Astrocyte of the spinal cord (primary cell): ENCODE measurements at places on chromosomes 4 and X.

DNA sequence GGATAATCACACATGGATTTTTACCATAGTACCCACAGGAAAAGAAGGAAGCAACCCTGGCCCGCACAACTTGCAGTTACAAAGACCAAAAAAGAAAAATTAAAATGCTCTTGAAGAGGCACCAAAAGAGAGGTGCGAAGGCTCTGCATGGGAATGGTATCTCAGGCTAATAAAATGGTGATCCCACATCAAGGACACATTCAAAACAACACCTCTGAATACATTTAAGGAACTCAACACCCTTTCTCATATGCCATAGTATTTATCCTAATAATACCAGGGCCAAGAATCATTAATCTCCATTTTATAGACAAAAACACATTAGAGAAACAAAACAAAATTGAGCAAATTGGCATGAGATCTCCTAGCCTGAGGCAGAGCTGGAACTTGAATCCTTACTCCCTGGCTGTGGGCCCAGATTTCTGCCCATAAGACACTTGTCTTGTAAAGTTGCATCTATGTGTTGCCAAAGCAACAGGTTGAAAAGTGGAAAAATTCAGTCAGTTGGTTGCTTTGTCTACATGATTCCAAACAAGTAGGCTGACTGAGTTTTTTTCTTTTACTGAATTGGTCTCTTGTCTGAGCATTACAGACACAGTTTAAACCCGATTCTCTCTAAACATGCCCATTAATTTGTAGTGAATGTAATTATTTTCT lies 33.5 kb downstream of the GUCY2F start:
- no peak for DNase-seq

- no peak for DNase-seq
Observed at GRCh38 chrX:129840344-129840743, 3.3 kb downstream of the ZDHHC9 start.

DNA sequence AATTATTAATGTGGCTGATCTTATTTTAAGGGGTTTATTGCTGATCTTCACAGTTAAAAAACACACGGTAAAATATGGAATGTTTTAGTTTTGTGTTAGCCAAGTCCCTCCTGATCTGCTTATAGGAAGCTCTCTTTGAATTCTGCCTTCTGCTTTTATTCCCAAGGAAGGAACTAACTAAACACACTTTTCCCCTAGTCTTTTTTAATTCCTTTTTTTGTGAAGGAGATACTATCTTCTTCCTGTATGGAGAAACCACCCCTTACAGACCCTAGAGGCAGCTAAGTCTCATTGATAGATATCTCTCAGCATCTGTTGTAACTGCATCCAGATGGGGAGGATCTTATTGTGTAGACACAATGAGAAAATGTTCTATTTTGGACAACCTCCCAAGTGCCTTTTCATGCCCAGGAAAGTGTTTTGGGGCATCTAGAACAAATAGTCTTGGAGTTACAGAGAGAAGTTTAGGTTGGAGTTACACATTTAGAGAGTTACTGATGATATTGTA lies 64.4 kb downstream of the AFF1 start:
- DNase-seq: no peak

- DNase-seq: no peak
Observed at GRCh38 chrX:68677998-68678397, 30.5 kb downstream of the STARD8 start.

GRCh38 chrX:20056704-20057103 lies 60.0 kb downstream of the MAP7D2 start:
- DNase-seq: peak; percentile 8

- DNase-seq: no peak
Observed at GRCh38 chrX:23656091-23656490, 11.2 kb upstream of the PRDX4 start.

DNA sequence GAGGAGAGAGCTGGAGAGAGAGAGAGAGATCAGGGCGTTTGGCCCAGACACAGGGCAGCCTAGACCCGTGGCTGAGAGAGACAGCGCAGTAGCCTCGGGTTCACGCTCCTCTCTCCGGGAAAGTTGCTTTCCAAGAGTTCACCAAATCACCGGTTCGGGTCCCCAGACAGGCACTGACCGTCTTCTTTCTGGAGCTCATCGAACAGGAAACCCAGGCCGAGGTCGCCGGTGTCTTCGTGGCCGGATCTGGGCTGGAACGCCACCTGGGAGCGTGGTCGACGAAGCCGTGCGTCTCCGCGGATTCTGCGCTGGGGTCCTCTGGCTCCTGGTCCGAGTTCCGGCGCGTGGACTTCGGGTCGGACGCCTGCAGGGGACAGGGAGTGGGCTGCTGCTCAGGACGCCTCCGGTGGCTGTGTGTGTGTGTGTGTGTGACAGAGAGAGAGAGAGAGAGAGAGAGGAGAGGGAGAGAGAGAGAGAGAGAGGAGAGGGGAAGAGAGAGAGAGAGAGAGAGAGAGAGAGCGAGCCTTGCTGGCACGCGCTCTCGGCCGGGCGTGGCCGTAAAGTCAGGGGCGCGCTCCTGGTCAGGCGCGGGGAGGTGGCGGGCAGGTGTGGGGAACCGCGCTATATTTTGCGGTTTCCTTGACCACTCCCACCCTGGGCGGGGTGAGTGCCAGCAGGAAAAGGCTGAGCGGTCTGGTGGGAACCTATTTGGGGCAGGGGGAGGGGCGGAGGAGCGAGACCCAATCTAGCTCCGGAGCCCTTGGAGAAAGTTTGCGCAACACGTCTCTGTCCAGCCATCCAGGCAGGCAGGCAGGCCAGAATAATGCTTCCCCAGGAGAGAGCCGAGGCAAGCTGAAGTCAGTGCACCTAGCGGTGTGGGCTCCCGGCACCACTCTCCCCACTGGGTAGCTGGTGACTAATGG lies 62.1 kb downstream of the RHOXF2B start:
- DNase-seq: no peak

GRCh38 chr4:26226629-26227376 lies 94.0 kb upstream of the RBPJ start:
- DNase-seq: no peak

- DNase-seq: no peak
Observed at GRCh38 chr4:187171706-187172339, 448.2 kb upstream of the FAT1 start.

GRCh38 chrX:136778020-136778419 lies 2.7 kb downstream of the ARHGEF6 start:
- no peak for DNase-seq

- DNase-seq: peak; percentile 90
Observed at GRCh38 chr4:179695175-179695574, 2252.9 kb upstream of the AGA start.

DNA sequence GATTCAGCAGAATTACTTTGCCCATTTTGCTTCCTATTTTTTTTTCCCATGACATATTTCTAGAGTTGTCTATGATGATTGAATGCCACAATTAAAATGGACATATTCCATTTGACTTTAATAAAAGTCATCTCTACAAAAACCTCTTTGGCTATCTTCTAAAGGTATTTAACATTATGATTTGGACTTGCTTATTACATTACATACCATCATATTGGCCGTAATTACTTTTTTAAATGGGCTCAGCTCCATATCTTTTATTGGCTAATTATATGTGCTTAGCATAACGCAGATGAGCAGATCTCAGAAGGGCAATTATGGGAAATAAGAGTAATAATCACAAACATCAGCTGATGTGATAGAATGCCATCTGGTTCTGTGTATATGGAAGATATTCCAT lies 4.5 kb upstream of the LNX1 start:
- no peak for DNase-seq

GRCh38 chr4:44434247-44434646 lies 14.4 kb downstream of the KCTD8 start:
- no peak for DNase-seq

- DNase-seq: no peak
Observed at GRCh38 chrX:103651151-103651773, 22.5 kb downstream of the TCEAL1 start.

DNA sequence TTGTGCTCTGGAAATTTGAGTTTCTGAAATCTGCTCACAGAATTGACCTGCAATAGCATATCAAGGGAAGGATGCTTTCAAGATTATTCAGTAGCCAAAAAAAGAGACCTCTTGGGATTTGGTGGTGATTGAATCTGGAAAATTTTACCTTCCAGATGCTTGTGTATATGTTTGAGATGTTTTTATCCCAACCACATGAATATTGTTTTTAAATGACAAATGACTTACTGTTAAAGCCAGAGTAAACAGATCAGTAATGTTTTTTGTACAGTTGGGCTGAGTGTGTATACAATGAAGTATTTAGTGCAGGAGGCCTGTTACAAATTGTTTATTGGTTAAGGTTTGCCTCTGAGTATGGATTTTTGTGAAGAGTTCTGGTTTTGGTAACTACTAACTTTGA lies 126.5 kb downstream of the CBR4 start:
- DNase-seq: no peak

- DNase-seq: no peak
Observed at GRCh38 chr4:55351824-55352223, 5.8 kb downstream of the SRD5A3 start.

- peak; percentile 67 for DNase-seq
Observed at GRCh38 chr4:176791591-176792325, 964 bp downstream of the VEGFC start.

DNA sequence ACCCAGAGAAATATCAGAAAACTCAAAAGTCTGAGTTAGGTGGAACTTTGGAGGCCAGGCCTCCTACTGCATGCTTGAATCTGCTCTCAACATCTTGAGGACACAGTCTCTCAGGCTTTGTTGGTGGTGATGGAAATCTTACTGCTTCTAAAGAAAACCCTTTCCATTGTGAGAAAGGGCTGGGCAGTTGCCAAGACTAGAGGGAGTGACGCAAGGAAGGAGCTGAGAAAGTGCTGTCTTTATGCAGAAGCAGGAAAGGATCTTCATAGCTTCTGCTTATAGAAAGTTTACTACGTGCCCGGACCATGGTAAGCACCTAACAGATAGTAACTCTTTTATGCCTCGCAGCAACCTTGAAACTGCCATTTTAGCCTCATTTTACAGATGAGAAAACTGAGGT lies 2.4 kb upstream of the CRMP1 start:
- DNase-seq: no peak

GRCh38 chr4:1136048-1136447 lies 22.7 kb upstream of the RNF212 start:
- no peak for DNase-seq

DNA sequence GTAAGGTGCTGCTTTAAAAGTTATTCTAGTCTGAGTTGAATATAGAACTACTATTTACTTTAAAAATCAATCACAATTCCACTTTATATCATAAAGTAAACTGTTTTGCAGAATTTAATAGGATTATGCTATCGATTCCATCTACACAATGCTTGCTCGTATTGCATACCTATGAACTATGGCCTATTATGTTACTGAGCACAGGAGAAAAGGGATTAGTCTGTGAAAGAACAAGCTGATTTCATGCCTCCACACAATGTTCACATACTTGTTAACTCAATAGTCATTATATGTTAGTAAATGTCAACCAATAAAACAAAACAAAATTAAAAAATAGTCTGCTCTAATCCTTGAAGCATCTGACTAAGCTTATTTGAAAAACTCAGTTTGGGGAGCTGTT lies 223.6 kb downstream of the PCDH10 start:
- no peak for DNase-seq
